ENCODE measurements at places on chromosomes 6 and 20.

GRCh38 chr6:69926745-69927144 is 60.4 kb downstream of the COL19A1 start:
- no peak for DNase-seq

DNA sequence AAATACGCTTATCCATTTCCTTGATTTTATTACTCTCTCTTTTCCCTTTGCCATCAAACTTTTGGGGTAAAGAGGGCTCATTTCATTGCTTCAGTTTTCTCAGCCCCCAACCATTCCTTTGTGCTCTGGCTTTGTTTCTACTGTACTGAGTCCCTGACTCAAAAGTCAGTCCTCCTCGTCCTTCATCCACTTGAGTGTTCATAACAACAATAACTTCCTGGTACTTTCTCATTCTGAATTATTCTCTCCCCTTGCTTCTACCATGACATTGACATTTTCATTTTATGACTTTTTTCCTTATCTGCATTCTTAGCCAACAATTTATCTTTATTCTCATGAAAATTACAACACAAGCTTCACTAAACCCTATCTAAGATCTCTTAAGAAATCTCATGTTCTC is 911 bp downstream of the ENPP3 start:
- no peak for DNase-seq

DNA sequence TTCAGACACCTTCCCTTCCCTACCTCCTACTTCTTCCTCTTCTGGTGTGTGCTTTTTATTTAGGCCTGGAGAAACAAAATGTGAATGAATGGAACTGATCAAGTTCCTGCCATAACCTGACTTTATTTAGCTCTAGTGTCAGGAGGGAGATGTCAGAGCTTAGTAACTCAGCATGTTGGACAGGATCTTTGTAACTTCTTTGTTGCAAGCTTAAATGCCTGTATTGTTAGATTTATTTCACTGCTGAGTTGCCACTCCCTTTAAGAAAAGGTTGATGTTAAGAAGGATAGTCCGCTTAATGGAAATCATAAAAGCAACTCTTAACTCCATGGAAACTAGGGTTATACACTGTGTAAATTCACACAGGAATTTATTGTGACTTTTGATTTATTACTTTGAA is 2.2 kb downstream of the FAM120B start:
- no peak for DNase-seq

- no peak for DNase-seq
These were observed 66.4 kb downstream of the STX11 start for GRCh38 chr6:144216668-144217218.

- no peak for DNase-seq
These were observed 407 bp upstream of the KIF6 start for GRCh38 chr6:39725632-39725997.

DNA sequence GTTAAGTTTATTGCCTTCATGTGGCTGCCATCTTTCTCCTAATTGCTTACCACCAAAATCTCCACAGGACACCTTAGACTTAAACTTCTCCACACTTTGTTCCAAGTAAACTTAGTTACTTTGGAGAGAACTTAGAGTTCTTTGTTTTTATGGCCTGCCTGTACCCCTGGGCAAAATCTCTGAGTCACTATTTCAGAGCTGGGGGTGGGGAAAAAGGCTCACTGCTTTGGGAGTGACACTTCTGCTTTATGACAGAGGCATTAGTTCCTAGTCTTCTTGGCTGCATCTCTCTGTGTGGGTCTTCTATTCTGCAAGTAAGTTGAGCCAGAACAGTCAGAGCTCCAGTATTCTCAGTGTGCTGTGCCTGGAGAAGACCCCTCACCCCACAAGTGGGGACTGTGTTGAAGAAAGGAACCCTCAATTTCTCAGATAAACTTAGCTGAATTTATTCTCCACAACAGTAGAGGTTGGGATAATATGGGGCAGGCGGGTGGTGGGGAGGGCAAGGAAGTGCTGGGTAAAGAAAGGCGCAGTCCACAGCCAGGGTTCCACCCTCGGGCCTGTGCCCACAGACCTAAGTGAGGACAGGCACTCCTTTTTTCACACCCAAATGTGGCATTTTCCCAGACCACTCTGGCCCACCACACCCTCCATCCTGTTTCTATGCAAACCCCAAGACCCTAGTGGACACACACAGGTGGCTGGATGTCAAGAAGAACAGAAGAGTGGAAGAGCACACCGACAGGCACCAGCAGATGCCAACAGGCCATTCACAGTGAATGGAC is 636.6 kb upstream of the MAN1A1 start:
- no peak for DNase-seq

- DNase-seq = no peak
These were observed 58.9 kb upstream of the TRAF3IP2 start for GRCh38 chr6:111664565-111665030.

- DNase-seq = no peak
These were observed 17.3 kb downstream of the SNX5 start for GRCh38 chr20:17951323-17951722.

- DNase-seq = no peak
These were observed 84.6 kb downstream of the FYN start for GRCh38 chr6:111788379-111789276.

- DNase-seq = no peak
These were observed 16.3 kb downstream of the ZNF133 start for GRCh38 chr20:18304618-18305017.

DNA sequence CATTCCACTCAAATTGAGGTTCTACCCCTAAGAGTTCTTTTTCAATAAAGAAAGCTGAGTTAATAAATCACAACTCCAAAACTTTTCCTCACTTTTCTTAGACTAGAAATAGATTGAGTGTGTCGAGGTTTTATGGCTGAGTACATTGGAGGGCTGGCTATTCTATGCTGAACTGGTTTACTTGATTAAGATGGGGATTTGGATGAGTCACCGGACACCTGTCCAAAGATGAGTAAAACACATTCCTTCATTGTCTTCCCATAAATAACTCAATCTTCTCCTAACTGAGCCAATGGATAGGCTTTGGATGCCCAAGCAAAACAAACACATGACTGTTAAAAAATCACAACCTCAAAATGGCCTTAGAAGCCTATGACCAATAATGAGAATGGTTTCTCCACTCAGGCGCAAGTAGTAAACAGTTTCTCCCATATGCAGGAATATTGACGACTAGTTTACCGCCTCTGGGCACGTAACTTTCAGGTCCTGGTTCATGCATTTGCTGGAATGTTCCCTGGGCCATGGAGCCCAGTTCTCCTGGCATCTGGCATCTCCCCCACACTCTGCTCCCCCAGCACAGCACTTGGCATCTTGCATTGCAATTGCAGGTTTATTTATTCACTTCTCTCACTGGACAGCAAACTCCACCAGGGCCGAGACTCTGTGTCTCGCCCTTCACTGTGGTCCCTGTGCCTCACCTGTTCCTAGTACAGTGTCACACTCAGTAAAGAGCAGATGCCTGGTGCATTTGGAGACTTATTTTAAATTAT is 43.9 kb downstream of the BCAS1 start:
- DNase-seq = no peak

DNA sequence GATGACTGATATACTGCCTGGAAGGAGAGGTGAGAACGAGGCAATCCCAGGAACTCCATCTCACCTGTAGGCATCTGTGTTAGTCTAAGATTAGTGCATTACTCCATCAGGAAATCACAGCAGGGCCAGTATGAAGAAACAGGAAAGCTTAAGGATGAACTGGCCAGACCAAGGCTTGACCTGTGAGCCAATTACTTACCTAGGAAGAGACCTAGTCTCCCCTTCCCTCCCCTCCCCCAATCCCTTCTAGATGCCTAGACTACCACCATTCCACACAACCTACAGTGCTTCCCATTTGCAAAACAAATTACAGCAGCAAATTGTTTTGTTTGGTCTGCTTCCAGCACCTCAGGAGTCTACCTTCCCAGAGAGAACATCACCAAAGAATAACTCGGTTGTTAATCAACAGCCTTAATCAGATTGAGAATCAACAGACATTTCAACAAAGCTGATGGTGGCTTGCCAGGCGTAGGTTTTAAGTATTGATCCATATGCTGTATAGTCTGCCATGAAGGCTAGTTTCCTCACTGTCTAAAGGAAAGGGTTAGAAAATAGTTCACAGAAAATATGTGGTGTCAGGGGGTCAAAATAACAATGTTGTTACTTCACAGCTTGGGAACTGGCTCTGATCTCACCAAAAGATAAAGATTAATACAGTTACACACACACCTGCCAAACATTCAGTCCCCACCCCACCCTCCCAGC is 10.1 kb downstream of the PKHD1 start:
- DNase-seq = no peak

DNA sequence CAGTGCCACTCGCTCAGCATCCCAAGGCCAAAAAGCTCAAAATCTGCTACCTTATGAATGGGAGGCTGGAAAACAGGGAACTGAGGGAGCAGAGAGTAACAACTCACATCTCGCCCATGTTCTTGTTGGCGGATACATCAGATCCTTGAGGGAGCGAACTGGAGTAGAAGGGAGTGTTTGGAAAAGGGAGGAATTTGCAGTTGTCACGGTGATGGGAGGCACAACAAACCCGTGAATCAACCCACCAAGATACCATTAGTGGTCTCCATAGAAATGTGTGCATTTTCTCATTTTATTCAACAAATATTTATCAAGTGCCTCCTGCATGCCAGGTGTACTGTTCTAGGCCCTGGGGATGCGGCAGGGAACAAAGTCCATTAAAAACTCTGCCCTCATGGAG is 212.1 kb downstream of the EYA2 start:
- DNase-seq = no peak

DNA sequence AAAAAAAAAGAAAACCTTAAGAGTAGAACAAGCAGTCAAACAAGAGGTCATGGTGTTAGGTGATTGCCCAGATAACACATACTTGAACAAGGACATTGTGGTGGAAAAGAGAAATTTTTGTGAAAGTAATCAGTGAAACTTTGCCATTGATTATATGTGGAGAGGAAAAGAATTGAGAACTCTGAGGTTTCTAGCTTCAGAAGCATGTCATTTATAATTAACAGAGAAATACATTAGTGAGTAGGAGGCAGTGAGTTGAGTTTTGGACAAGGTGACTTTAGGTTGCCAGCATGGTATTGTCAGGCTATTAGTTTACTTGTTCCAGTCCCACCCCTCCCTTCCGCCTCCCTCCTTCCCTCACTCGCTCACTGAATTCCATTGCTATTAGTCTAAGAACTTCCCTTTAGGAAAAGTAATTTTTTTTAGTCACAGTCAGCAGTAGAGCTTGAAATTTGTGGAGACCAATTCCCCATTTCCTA is 17.2 kb downstream of the TAB2 start:
- no peak for DNase-seq

- no peak for DNase-seq
These were observed 20.1 kb upstream of the HELZ2 start for GRCh38 chr20:63594043-63594561.

DNA sequence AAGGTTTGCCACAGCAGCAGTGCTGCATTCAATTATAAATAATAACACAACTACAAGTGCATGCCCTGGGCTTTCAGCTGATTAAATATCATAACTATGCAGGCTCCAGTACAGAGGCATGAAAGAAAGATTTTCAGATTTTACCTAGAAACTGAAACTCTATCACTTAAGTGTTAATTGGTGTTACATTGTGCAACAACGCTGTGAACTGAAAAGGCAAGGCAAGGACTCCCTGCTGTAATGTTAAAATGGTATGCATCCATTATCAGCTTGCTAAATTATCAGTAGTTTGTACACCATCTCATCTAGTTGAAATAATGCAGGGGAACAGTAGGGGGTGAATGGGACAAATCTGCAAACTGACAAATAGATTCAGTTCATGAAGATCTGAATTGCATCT is 976.7 kb upstream of the MANEA start:
- DNase-seq = no peak
